ENCODE measurements at places on chromosomes 16 and 17. TPM values are rescaled to one million over a fixed set of nuclear protein-coding genes. Genes with fewer than 3 reads are reported as not detected.

TP53TG3B gene
- total RNA-seq, result not detected

SLC9A5 gene
- total RNA-seq, result 0.99 TPM

SOX8 gene
- total RNA-seq, result 0.99 TPM

WNT3 gene
- 1.9 TPM for total RNA-seq

PAM16 gene
- 20.5 TPM for total RNA-seq

MYO15A gene
- total RNA-seq, result 0.20 TPM

CLEC18A gene
- 0.13 TPM for total RNA-seq

NACA2 gene
- not detected for total RNA-seq

TBC1D3I gene
- 0.14 TPM for total RNA-seq

NOD2 gene
- 1.2 TPM for total RNA-seq

PAGR1 gene
- 17.4 TPM for total RNA-seq

MPRIP gene
- 164 TPM for total RNA-seq

TERB1 gene
- not detected for total RNA-seq

ATP2A3 gene
- total RNA-seq, result 3.6 TPM

ZC3H18 gene
- 11.1 TPM for total RNA-seq

Measured in pulmonary artery endothelial cell (primary cell).